D341Med (cell line): ENCODE measurements at places on chromosomes 12 and 14.

DNA sequence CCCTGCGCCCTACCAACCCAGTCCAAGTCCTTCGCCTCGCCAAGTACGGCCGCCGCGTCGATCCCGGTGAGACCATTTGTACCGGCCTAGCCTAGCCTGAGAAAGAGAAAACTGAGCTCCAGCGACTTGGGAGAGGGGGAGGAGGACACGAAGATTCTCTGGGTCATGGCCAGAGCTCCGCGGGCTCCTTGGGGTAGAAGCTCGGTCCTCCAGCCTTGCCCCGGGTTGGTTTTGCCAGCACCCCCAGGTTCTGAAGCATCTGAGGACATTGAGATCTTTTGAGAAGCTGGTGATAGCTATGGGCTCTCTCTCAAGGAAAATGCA lies 7.3 kb downstream of the LHX5 start:
- DNase-seq: no peak

- DNase-seq: no peak
Observed at GRCh38 chr14:93950948-93951634, 23.9 kb downstream of the FAM181A start.

DNA sequence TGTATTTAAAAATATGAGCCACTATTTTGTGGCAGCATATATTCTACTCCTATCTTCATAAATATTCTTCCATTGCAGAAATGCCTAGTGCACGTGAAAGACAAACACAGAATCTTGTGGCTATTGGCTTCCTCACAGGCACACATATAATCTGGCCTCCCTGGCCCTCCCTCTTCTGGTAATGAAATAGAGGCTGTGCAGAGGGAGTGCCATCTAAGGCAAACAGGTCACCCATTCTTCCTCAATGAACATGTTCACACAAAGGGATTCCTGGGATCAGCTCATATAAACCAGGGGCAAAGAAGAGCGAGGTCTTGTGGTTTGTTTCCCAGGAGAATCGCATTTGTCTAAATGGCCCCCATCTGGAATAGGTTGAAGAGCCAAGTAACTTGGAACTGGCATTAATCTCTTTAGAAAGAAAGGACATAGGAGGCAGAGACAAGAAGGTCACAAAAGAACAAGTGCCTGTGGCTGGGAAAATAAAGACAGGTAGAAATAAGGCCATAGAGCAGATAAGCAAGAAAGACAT lies 171.6 kb upstream of the PTPRQ start:
- no peak for DNase-seq

GRCh38 chr12:101097829-101098580 lies 112.0 kb downstream of the SLC5A8 start:
- DNase-seq: no peak

- no peak for DNase-seq
Observed at GRCh38 chr14:78355109-78355508, 184.9 kb downstream of the NRXN3 start.

GRCh38 chr14:66477567-66477966 lies 8.6 kb upstream of the CCDC196 start:
- no peak for DNase-seq
